ENCODE measurements at places on chromosomes 2 and 18. TPM values are rescaled to one million over a fixed set of nuclear protein-coding genes. Genes with fewer than 3 reads are reported as not detected.

GRCh38 chr2:216636551-216637450 is 3.6 kb downstream of the IGFBP2 start:
- DNase-seq: no peak

DNA sequence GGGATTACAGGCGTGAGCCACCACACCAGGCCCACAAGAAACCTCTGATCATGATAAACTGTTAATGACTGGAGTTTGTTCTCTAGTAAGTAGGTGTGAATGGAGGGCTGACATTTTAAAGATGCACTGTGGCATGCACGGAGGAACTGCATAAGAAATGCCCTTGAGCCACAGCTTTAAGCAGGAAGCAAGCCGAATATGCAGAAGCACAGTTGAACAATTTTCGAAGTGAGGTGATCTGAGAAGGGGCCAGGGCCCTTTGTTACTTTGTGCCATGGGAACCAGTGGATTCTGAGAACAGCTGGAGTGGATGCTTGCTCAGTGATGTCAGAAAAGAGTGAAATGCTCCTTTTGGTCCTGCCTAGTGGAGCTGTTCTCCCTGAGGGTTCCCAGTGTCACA is 16.3 kb downstream of the FECH start:
- DNase-seq: no peak

DNA sequence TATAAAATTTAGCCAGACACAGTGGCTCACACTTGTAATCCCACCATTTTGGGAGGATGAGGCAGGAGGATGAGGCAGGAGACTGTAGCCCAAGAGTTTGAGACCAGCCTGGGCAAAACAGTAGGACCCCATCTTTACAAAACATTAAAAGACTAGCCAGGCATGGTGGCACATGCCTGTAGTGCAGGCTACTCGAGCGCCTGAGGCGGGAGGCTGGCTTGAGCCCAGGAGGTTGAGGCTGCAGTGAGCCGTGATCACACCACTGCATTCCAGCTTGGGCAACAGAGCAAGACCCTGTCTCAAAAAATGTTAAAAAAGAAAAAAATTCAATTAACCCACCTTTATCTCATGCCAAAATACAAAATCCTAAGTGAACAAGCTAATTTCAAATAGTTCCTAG is 4.0 kb downstream of the REV1 start:
- DNase-seq: no peak

Gene CFAP221
- total RNA-seq: 0.20 TPM

Gene TNFAIP6
- total RNA-seq: 26.5 TPM

Gene SLC11A1
- 7.9 TPM for total RNA-seq
